ENCODE measurements at places on chromosomes 6 and 20.

DNA sequence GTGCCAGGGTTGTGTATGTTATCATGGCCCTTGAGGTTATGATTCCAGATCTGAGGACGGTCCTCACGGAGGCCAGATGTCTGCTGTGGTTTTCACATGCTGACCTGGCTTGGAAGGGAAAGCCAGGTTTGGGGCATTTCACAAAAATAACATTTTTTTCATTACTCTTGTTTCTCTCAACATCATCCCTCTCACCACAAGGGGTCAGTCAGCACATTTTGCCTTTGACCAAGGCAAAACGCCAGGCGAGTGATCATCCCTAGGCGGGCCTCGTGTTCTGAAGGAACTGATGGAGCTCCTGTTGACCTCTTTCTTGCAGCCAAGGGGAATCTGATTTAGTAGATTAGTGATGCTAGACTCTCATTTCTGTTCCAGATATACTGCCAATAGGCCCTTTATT is 133.5 kb downstream of the TBC1D7 start:
- H3K4me1 ChIP-seq, result no peaks in the 10 kb centered on the region
- H3K4me3 ChIP-seq, result no peak overlapping the region
- no peaks in the 10 kb centered on the region for H3K36me3 ChIP-seq

DNA sequence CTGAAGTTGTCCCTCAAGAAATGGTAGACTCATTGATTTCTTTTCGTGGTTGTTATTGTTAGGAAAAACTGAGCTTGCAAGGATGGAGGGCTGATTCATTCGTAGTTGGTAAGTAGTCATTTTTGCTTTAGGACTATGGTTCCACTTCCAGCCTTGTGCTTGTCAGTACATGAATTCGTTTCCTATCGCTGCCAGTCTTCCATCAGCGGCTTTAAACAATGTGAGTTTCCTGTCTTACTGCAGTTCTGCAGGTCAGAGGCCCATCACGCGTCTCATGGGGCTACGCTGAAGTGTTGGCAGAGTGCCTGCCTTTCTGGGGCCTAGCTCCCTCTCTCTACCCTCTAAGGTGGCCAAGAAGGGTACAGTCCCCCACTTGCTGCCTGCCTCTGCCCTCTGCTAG is 11.4 kb upstream of the MDFI start:
- H3K4me1 ChIP-seq, result peaks cover 9% of the 10 kb centered on the region
- no peak overlapping the region for H3K27ac ChIP-seq
- no peaks in the 10 kb centered on the region for H3K36me3 ChIP-seq

DNA sequence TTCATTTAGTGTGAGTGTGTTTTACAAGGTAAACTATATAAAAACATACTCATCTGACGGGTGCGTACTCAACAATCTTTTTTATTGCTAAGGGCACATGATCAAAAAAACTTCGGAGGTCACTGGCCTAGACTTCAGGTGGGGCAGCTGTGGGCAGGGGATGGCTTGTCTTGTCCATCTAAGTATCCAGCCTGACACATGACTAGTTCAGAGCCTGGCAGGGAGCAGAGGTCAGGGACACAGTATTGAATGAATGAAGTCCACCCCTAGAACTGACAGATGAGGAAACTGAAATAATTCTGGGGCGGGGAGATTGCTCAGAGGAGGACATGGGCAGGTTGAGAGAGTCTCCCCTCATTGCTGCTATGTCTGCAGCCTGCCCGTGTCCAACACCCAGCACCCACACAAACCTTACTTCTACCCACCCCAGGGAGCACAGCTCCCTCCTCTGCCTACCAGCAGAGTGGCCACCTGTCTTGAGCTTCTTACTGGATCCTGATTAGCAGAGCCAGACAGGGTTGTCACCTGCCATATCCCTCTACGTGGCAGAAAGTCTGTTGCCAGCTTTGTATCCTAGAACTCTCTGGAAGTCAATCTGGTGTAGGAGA is 48.9 kb downstream of the MRPL14 start:
- peaks cover 13% of the 10 kb centered on the region for H3K4me1 ChIP-seq
- H3K4me3 ChIP-seq, result no peak overlapping the region
- DNase-seq, result no peak
- no peak overlapping the region for H3K27ac ChIP-seq
- no peaks in the 10 kb centered on the region for H3K36me3 ChIP-seq
- peaks cover 10% of the 10 kb centered on the region for H3K27me3 ChIP-seq

GRCh38 chr6:52503851-52504781 is 72.7 kb downstream of the TRAM2 start:
- no peak overlapping the region for H3K4me3 ChIP-seq
- H3K36me3 ChIP-seq, result peaks cover 5% of the 10 kb centered on the region
- H3K27me3 ChIP-seq, result no peaks in the 10 kb centered on the region
- H3K27ac ChIP-seq, result no peak overlapping the region

DNA sequence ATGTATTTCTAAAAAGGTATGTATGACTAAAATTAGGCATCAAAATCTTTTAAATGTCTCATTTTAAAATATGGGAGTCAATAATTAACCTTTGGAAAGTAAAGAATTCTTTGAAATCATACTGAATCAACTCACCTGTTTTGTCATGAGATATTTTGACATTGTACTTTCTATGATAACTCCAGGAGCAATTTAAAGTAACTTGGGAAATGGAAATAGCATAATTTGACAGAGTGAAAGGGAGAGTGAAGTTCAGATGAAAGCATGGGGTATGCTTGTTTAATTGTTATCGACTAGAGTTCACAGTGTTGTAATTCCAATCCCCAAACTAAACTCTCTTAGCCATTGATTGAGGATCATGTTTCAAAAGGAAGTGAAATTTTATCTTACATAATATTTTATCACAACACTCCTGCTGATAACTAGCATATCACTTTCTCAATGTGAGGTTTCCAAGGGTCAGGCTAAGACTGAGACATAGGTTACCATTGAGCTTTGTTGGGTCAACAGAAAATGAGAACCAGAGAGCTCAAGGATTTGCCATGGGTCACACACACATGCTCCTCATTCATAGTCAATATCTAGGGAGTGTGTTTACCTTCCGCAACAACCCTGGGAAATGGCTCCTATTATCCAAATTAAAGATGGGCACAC is 2.3 kb downstream of the GSTA1 start:
- H3K4me1 ChIP-seq, result no peaks in the 10 kb centered on the region
- H3K36me3 ChIP-seq, result no peaks in the 10 kb centered on the region
- no peak overlapping the region for H3K27ac ChIP-seq
- no peak for DNase-seq

GRCh38 chr6:24720131-24720603 is 1.2 kb upstream of the C6orf62 start:
- H3K27ac ChIP-seq, result peak overlapping the region; percentile 99
- H3K36me3 ChIP-seq, result peaks cover 46% of the 10 kb centered on the region
- peak; percentile 80 for DNase-seq
- peaks cover 53% of the 10 kb centered on the region for H3K4me1 ChIP-seq
- peak overlapping the region; percentile 97 for H3K4me3 ChIP-seq

- no peaks in the 10 kb centered on the region for H3K27me3 ChIP-seq
- H3K36me3 ChIP-seq, result no peaks in the 10 kb centered on the region
- H3K27ac ChIP-seq, result no peak overlapping the region
- no peak for DNase-seq
- H3K4me1 ChIP-seq, result no peaks in the 10 kb centered on the region
These were observed 97.8 kb downstream of the OTOR start for GRCh38 chr20:16846006-16846405.

DNA sequence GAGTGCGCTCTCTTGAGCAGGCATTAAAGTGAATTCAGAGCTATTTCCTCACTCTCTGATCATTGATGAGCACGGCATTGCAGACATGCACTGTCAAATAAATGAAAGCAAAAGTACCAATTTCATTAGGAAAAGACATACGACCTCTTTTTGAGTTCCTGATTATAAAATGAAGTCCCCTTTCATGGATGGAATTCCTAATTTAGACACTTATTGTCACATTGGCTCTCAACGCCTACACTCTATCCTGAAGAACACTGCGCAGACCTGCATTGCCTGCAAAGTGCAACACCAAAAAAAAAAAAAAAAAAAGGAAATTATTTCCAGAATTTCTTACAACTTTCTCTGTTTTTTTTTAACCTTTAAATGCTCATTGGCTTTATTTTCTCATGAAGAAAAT is 1.6 kb downstream of the ADGRB3 start:
- H3K36me3 ChIP-seq, result no peaks in the 10 kb centered on the region
- H3K4me1 ChIP-seq, result peaks cover 14% of the 10 kb centered on the region
- no peak overlapping the region for H3K4me3 ChIP-seq
- DNase-seq, result no peak
- no peak overlapping the region for H3K27ac ChIP-seq

DNA sequence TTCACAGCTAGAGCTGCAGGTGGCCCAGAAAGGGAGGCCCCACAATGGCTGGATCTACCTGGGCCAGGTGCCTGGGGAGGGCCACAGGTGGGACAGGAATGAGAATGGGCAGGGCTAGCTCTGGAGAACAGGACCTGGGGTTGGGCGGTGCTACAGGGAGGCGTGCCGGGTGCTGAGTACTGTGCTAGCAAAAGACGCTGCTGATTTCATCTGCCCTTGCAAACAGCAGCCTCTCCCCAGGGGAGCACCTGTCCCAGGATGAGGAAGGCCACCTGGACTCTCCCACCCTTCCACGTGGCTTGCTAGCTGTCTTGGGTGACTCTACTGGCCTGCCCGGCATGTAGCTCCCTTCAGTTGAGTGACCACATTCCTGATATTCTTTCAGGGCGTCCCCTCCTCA is 6.6 kb upstream of the YTHDF1 start:
- peaks cover 6% of the 10 kb centered on the region for H3K27me3 ChIP-seq
- no peaks in the 10 kb centered on the region for H3K36me3 ChIP-seq
- H3K4me3 ChIP-seq, result no peak overlapping the region
- DNase-seq, result no peak

DNA sequence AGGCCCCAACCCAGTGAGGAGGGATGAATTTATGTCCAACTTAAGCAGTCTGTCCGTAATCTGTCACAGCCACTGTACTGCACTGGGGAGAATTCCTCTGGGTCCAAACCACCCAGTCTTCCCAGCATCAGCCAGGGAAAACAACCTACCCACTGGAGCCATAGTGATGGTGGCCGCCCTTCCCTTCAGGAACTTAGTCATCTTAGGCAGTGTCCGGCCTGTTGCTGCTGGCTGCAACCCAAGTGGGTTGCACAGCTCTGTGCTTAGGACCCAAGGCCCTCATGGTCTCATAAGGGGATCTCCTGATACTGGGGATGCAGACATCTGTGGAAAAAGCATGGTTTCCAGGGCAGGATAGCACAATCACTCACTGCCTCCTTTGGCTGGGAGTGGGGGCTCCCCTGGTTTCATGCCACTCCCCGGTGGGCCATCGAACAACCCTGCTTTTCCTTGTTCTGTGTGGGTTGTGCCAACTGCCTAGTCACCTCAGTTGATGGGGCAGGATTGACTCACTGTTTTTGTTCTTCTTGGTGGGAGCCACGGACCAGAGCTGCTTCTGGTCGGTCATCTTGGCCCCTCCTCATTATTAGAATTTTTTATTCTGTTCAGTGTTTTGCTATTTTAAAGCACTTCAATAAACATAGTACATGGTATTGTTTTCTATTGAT is 591.9 kb downstream of the DOK5 start:
- DNase-seq, result no peak
- H3K27ac ChIP-seq, result no peak overlapping the region
- no peaks in the 10 kb centered on the region for H3K27me3 ChIP-seq
- no peaks in the 10 kb centered on the region for H3K4me1 ChIP-seq

DNA sequence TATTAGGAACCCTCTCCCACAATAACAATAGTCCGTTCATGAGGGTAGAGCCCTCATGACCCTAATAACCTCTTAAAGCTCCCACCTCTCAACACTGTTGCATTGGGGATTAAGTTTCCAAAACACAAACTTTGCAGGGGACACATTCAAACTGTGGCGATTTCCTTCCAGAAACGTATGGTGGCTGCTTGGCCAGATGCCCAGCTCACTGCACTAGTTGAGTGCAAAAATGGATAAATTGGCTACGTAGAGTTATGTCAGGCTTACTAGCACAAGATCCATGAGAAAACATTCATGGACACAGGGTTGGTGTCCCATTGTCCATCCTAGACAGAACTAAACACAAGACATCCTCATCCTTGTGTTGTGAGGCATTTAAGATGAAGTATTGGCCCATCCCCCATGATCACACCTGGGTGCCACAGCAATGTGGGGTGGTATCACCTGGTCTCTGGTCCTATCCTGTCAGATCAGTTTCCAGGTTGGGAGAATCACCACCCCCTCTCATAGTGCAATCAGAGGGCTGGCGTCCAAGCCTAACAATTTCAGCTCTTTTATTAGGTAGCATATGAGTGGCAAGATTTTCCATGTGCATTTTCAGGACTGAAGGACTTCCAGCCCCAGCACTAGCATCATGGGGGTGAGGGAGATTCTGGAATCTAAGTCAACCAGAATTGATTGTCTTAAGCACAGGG is 63.4 kb upstream of the ELOVL5 start:
- H3K36me3 ChIP-seq, result no peaks in the 10 kb centered on the region
- H3K27ac ChIP-seq, result no peak overlapping the region
- peaks cover 4% of the 10 kb centered on the region for H3K4me1 ChIP-seq
- DNase-seq, result no peak
- no peak overlapping the region for H3K4me3 ChIP-seq

DNA sequence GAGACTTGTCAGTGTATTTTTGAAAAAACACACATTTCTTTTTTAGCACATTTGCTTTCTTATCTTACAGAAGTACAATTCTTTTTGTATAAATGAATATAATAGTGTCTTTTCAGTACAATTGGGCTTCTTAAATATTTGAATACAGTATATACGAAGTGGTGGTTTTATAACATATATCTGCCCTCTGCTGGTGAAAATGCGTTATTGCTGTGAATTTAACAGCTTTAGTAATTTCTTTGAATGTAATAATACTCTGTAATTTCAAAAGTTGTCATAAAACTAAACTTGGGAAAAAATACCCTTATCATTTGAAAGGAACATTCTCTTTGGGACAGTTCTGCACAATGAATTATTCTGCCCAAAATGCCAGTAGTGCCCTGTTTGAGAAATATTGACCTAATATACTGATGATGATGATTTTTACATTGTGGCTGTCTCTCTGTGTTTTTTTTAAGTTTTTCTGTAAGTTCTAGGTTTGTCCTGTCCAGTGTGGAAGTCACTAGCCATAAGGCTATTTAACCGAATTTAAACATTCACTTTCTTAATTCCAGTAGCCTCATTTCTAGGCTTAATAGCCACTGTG is 19.0 kb downstream of the SMAP1 start:
- no peak for DNase-seq
- peaks cover 5% of the 10 kb centered on the region for H3K36me3 ChIP-seq
- H3K4me3 ChIP-seq, result no peak overlapping the region
- no peaks in the 10 kb centered on the region for H3K27me3 ChIP-seq
- H3K4me1 ChIP-seq, result peaks cover 22% of the 10 kb centered on the region

- peaks cover 3% of the 10 kb centered on the region for H3K36me3 ChIP-seq
- no peak for DNase-seq
- H3K4me1 ChIP-seq, result no peaks in the 10 kb centered on the region
- H3K27me3 ChIP-seq, result no peaks in the 10 kb centered on the region
These were observed 119.3 kb downstream of the RNASET2 start for GRCh38 chr6:166836785-166837718.

- H3K27ac ChIP-seq, result no peak within 1 kb of the TSS
- no peaks in the 10 kb centered on the region for H3K36me3 ChIP-seq
- H3K4me3 ChIP-seq, result no peak within 1 kb of the TSS
- H3K27me3 ChIP-seq, result peaks cover 4% of the 10 kb centered on the region
- peaks cover 4% of the 10 kb centered on the region for H3K4me1 ChIP-seq
These were observed at the start of gene VNN1 for GRCh38 chr6:132713352-132714134. Gene VNN1, minus strand, starts transcription at chr6:132714055. Its CDS starts 20 bp downstream, at chr6:132714035.

DNA sequence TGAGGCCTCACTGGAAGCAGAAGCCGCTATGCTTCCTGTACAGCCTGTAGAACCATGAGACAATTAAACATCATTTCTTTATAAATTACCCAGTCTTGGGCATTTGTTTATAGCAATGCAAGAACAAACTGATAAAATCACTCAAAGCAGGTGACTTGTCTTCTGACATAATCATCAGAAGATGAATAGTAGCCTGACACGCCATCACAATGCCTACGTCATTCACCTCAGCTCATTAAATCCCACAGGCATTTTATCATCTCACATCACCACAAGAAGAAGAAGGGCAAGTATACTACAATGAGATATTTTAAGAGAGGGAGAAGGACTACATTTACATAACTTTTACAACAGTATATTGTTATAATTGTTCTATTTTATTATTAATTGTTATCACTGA is 3.1 kb upstream of the CAP2 start:
- H3K4me3 ChIP-seq, result no peak overlapping the region
- no peak overlapping the region for H3K27ac ChIP-seq
- peaks cover 43% of the 10 kb centered on the region for H3K27me3 ChIP-seq

Data from activated naive CD8-positive, alpha-beta T cell treated with anti-CD3 and anti-CD28 coated beads, Interleukin-2, amount 50 U/mL, for 24 hours (primary cell).